ENCODE measurements at places on chromosomes 3 and 15.

GRCh38 chr3:100269001-100269400 is 8.2 kb downstream of the TBC1D23 start:
- DNase-seq: no peak

- no peak for DNase-seq
Measured at GRCh38 chr3:23198801-23199200, 4.3 kb upstream of the UBE2E2 start.

DNA sequence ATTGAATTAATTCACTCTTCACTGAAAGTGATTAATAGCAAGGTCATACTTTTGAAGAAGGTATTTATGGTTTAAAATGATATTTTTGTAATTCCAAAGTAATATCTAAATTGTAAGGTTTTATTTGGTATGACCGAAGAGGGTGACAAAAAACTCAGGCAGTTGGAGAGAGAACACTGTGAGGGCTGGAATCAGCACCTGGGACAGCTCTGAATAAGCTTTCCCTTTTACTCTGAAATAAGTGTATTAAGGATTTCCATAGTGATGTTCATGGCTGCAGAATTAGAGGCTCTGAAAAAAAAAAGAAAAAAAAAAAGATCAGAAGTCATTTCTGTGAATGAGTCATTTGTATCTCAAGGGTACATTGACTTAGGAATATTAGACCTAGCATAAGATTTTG is 299.5 kb downstream of the IL5RA start:
- no peak for DNase-seq

- no peak for DNase-seq
Measured at GRCh38 chr3:136772709-136773108, 20.5 kb upstream of the STAG1 start.

GRCh38 chr3:56788521-56788920 is 13.2 kb downstream of the ARHGEF3 start:
- DNase-seq: no peak

DNA sequence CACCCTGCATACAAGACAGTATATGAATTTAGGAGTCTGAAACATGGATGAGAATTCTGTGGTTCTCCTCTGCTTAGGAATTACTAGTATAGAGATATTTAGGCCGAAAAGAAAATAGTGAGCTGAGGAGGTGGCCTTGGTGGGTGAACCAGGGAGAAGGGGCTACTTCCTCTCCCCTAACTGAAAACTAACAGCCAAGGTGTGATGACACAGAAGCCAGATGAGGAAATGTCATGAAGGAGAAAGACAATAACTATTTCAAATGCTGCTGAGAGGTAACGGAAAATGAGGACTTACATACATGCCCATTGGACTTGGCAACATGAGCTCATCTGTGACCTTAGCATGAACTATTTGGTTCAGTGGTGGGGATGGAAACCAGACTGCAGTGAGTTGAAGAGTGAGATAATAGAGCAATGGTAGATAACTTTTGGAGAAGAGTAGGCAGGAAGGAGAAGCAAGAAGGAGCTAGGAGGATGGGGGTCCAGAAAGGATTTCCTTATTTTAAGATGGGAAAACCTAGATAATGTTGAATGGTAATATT is 114.4 kb upstream of the TSPAN3 start:
- no peak for DNase-seq

- DNase-seq: no peak
Measured at GRCh38 chr3:53716998-53717397, 129.2 kb downstream of the CHDH start.

DNA sequence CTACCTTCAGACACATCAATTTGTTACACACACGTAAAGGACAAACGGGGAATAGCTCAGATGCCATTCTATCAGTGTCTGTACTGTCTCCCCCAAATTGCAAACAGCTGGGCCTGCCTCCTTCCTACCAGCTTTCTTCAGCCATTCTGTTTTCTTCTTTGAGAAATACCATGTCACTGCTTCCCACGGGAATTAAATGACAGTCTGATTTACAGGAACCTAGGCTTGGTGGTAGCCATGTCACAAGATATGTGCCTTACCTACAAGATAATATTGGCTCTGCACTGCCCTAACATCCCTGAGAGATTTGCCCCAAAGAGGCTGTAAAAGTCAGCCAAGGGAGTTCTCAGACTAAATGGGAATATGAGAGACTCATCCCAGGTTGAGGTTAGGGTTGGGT is 308.3 kb downstream of the LRTM1 start:
- no peak for DNase-seq

GRCh38 chr3:50470658-50471057 is 32.8 kb downstream of the CACNA2D2 start:
- no peak for DNase-seq

GRCh38 chr3:128805772-128806171 is 73.6 kb upstream of the ACAD9 start:
- no peak for DNase-seq

DNA sequence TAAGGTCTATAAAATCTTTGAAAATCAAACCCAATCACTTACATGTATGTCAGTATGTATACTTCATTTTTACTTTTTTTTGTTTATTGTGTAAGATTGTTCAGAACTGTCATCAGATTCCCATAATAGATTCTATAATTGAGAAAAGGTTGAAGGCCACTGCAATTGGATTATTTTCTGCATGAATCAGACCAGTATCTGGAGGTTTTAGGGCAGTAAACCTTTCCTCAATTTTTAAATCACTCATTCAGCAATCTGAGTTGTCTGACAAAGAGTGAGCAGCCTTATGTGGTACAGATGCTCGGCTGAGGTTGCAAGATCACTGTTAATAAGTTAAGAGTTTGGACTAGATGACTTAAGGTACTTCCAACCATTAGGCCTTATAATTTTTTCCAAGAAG is 96.0 kb downstream of the TP63 start:
- no peak for DNase-seq

- no peak for DNase-seq
Measured at GRCh38 chr15:51816611-51817010, 12.8 kb upstream of the TMOD3 start.

GRCh38 chr15:88630141-88630721 is 8.6 kb upstream of the ISG20 start:
- DNase-seq: no peak

- DNase-seq: no peak
Measured at GRCh38 chr3:50494126-50494525, 9.3 kb downstream of the CACNA2D2 start.

- DNase-seq: no peak
Measured at GRCh38 chr15:36791844-36792571, 212.6 kb downstream of the CDIN1 start.

DNA sequence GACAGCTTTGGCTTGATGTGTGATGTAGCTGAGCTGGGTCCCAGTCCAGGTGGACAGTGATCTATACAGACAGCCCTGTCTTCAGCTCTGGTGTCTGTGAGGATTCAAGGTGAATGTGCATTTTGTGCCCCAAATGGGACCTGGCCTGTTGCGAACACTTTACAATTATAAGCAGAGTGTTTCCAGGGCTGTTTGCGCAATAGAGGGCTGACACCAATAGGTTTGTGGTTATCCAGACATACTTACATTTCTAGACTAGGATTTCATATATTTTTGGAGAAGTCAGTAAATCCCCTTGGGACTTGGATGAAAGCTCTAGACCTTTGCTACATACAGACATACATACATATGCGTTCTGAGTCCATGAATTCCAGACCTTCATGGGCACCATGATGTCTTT is 4.2 kb upstream of the TATDN2 start:
- no peak for DNase-seq

- no peak for DNase-seq
Measured at GRCh38 chr15:69720536-69720935, 267.9 kb downstream of the RPLP1 start.

DNA sequence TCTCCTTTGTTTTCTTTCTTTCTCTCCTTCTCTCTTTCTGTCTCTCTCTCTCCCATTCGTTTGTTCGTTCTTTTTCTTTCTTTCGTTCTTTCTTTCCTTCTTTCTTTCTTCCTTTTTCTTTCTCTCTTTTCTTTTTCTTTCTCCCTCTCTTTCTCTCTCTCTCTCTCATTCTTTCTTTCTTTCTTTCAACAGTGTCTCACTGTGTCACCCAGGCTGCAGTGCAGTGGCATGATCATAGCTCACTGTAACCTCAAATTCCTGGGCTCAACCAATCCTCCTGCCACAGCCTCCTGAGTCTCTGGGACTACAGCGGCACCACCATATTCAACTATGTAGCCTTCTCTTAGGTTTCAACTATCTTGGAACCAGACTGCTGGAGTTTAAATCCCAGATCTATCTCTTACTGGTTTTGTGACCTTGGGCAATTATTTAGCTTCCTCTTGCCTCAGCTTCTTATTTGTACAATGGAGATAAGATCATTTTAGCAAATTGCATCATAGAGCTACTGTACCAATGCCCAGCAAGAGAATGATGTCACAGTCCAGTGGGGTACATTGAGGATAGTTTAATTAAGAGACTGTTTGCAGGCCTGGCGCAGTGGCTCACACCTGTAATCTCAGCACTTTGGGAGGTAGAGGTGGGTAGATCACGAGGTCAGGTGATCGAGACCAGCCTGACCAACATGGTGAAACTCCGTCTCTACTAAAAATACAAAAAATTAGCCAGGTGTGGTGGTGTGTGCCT is 27.3 kb upstream of the PARL start:
- no peak for DNase-seq

GRCh38 chr3:187932530-187932929 is 187.3 kb upstream of the BCL6 start:
- DNase-seq: no peak

DNA sequence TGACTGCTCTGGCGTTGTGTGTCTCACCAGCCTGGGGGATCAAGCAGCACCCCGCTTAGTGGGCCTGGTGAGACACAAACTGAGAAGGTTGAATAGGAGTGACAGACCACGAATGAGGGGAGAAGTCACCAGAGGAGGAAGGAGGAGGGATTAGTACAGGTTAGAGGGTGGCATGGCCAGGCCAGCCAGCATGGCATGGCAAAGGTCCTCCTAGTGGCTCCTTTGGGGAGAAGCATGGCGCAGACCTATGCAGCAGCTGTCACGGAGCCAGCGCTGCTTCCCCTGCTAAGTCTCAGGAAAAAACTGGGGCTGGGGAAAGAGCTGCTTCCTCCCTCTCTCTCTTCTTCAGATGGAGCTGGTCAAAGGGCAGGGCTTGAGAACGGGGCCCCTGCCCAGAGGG is 48.6 kb downstream of the ZDHHC3 start:
- DNase-seq: no peak

- DNase-seq: no peak
Measured at GRCh38 chr3:52299879-52300611, 12.4 kb downstream of the GLYCTK start.

DNA sequence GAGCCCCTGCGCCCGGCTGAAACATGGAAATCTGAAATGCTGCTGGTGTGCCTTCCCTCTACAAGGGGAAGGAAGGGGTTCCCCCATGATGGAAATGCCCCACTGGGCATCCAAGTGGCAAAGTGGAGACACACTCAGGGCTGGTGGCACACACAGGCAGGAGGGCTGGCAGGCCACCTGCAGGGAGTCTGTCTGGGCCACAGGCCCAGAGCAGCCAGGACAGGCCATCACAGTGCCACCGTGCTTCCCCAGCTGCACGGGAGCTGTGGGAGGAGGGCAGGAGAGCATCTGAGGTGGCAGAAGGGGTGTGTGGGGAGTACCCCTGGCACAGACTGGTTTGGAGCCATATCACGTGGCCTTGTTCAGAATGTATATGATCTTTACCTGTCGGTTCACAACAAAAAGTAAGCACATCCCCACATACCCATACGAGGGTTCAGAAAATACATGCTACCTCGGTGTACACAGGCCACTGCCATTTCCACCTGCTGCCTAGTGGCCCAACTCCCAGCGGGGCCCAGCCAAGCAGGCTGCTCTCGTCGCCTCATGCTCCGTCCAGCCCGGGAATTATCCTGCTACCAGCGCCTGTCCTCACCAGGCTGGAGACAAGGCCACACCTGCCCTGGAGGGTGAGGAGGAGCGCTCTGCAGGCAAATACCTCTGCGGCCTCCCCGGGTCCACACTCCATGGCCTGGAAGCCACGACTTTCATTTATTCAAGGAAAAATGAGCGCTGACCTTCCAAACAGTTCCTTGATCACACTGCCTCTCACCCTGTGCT is 22.6 kb upstream of the DUSP7 start:
- DNase-seq: no peak

DNA sequence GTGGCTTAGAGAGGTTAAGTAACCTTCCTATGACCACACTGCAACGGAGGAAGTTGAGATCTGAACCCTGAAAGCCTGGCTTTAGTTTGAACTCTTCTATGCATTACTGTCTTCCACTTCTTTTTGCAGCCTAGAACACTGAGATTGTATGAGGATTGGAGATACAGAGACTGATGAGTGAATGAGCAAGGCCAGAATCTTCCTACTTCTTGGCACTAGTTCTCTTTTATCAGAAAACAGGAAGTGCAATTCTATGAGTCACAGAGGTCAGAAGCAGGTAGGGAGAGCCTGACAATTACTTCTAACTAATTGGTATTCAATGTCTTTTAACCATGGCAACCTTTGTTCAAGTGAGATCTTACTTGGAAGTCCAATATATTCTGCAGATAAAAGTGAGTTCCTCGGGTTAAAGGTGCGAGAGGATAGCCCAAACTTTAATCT is 219.0 kb downstream of the SHQ1 start:
- no peak for DNase-seq
